GF-D8 (cell line): ENCODE measurements at places on chromosomes 2 and 18.

DNA sequence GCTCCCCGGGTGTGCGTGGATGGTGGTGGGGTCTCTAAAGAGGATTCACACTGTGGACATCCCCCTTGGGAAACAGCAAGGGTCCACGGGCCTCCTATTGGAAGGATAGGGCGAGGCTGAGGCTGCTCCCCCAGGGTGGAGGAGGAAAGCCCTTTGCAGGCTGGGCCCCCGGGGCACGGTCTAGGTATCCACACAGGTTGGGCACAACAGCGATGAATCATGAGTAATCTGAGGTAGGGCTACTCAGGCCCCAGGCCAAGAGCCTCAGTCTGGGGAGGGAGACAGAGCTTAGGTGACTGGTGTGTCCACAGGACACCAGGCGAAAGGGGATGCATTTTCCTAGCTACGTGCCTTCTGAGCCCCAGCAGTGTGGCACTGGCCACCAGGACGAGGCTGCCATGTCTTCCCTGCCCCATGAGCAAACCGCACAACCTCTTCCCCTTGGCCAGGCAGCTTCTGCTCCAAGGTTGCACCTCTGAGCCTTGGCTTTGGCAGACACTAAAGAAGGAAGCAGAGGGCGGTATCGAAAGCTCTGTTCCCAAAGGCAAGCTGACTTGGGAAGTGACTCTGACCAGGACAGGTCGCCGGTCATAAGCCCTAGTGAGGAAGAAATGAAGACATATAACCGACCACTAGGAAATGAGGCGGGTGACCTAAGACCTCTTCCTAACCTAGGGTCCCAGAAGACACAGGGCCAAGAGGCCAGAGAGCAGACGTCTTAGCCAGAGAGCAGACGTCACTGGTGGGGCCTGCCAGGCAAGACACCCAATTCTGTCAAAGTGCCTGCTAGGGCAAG is 14.6 kb upstream of the SEMA4C start:
- DNase-seq: no peak

- peak; percentile 1 for DNase-seq
These were observed at the start of gene TGFA for GRCh38 chr2:70553584-70554337. Gene TGFA (minus strand): TSS chr2:70553826. CDS start chr2:70553767, 59 bp downstream.

DNA sequence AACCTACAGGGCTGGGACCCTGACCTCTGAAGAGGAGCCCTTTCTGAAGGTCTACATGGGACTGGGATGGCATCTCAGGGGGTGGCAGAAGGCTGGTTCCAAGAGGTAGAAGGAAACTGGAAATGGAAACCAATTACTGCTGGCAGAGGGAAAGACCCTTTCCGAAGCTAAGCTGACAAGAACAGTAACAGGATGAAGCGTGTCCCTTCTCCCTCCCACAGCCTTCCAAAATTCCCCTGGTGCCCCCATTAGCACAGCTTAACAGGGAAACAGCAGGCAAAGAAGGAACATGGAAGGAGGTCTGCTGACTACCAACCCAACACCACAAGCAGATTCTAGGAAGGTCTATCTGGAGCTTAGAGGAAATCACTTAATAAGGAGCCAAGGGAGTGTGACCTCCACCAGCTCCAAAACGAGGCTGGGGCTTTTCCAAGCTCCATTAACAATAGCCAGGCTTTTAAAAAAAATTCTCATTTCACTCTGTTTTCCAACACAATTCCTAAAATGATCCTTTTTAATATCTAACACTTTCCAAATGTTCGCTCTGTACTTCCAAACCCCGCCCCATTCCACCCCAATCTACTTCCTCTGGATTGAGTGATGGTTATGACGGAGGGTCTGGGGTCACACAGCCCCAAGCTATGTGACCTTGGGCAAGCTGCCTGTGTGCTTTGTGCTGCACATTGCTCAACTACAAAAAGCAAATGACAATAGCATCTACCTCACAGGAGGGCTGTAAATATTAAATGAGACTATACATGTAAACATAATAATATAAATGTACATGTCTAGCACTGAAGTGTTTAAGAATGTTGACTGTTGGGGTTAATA is 55.2 kb downstream of the STK39 start:
- no peak for DNase-seq

- no peak for DNase-seq
These were observed 207.3 kb downstream of the TRIB2 start for GRCh38 chr2:12923907-12924610.

- DNase-seq: no peak
These were observed 109.3 kb downstream of the CHST9 start for GRCh38 chr18:27075828-27076227.
